ENCODE measurements at places on chromosomes 4 and X.

DNA sequence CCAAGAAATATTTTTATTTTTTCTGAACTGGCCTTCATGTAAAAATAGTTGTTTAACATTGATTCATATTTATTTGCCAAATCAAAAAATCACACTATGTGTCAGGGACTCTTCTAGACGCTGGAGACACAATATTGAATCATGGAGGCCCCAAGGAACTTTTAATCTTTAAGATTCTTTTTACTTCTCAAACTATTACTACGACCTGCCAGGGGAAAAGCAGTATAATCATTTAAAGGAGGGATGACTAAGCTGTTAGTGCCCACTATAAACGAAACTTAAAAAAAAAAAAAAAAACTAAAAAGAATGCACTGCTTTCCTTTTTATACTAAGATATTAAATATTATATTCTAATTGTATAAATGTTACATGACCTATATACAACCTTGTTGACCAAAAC lies 84.7 kb downstream of the PPA2 start:
- no peak for DNase-seq

GRCh38 chrX:150036181-150036580 lies 97.9 kb upstream of the EOLA2 start:
- no peak for DNase-seq

DNA sequence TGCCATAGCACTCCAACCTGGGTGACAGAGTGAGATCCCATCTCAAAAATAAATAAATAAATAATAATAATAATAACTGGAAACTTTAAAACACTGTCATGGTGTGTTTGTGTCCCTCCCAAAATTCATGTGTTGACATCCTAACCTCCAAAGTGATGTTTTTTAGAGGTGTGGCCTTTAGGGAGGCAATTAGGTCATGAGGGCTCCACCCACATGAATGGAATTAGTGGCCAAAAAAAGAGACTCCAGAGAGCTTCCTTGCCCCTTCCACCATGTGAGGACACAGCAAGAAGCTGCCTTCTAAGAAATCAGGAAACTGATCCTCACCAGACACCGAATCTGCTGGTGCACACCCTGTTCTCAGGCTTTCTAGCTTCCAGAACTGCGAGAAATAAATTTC lies 23.8 kb upstream of the RAPGEF2 start:
- no peak for DNase-seq

DNA sequence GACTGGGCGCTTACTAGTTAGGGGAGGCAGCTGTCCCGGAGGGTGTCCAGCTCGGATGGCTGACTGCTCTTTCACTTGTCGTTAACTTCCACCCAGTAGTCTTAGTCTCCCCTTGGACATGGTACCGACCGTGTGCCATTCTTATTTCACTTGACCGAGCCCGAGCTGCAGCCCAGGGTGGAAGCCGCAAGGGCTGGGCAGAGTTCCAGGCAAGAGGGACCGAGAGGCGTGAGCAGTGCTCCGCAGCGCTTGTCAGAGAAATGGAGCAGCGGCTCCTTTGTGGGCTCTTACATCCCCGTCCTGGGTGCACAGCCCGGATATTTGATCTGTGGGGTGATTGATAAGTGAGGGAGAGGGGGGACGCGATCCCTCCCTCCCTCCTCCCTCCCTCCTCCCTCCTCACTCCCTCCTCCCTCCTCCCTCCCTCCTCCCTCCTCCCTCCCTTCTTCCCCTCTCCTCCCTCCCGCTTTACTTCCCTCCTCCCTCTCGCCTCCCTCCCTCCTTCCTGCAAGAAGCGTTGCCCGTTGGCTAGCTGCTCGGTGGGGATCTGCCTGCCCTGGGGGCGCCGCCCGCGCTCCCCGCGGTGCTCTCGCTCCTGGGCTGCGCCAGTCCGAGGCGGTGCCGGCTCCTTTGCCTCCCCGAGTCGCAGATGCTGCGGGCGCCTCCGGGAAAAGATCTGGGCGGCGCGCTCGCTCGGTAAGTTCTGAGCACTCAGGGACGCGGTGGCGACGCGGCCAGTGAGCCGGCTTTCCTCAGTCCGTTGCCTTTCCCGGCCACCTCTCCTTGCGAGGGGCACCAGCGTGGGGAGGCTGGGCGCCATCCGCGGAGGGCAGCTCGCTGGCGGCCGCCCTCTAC lies at the start of gene SLITRK2:
Gene SLITRK2, plus strand, starts transcription at position 499 of the 855 bp plus-strand sequence. CDS start 4,597 bp downstream, outside the sequence.
- DNase-seq, result no peak

- no peak for DNase-seq
Observed at GRCh38 chr4:186192066-186192612, 772 bp downstream of the CYP4V2 start.

- no peak for DNase-seq
Observed at GRCh38 chr4:176387571-176387970, 67.8 kb downstream of the SPCS3 start.

DNA sequence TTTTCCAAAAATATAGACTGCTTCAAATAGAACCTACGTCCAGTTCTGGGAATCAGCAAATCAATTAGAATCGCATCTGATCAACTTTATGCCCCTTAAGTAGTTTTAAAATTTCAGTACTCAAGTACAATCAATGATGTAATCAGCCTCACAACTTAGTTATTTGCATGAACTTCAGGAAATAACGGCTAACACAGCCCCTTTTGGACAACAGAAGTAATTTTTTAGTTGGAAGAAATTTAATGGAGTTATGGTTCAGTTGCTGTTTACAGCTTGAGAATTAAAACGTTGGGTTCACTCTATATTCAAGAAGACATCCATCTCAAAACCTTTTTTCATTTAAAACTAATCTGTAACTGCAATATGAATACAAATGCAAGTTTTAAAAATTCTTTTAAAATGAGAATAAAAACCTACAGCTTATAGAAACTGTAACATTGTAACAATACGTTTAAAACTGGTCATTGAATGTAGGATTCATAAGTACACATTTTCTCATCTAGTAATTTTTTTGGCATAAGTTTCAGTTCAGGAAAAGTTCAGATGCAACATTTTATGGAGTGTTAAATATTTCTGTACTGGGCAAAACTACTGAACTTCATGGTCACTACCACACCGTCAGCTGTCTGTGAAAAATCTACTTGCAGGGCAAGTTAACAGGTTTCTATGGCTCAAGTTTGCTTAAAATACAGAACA lies 956 bp downstream of the TAPT1 start:
- DNase-seq, result no peak

DNA sequence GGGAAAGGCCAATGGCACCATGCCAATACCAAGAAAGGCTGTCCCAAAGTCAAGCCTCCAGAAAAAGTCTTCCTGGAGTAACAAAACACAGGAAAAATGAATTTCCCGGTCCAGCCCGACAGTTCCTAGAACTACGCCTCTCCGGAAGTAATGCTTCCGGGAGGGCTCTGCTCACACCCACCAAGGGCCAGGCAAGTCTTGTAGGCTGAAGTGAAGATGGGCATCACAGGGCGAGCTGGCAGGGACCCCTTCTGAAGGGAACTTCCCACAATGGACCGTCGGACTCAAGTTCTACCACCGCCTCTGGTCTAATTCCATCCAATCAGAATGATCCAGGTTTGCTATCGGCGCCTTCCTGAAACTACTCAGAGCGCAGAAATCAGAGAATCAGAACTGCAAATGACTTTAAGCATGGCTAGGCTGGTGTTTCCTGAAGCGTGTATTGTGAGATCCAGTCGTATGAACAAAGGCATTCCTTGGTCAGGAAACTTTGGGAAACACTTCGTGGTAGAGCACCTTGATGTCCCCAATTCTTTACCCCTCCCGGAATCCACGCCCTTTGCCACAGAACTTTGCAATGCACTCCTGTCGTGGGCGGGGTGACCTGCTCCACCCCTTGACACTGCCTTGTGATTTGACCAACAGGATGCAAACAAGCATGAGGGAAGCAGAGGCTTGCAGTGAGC lies 127.8 kb downstream of the BCOR start:
- DNase-seq, result no peak

GRCh38 chr4:152590179-152591031 lies 54.5 kb upstream of the FBXW7 start:
- no peak for DNase-seq

DNA sequence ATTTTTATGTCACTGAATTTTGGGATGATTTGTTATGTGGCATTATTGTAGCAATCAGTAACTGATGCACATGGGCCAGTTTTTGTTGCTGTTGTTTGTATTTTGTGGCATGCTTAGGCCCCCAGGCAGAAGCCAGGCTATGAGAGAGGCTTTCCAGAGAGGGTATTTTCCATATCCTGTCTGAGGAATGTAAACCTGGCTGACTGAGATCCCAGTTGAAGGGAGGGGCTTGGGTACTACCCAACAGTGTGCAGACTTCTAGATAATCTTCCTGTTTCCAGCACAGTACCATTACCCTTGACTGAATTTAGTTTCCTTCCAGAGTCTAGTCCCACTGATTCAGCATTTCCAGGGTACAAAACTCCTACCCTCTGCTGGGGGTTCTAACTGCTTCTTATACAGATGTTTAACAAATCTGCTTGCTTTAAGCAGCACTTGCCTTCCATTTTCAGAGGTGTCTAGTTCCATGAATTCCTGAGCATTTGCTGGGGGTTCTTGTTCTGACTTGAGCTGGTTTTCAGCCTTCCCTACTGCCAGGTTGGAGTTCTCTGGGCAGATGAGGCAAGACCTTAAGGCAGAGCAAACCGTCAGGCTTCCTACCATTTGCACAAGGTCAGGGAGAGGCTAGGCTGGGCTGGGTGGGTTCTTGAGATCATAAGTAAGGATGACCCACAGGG lies 104.7 kb upstream of the EGFL6 start:
- no peak for DNase-seq

DNA sequence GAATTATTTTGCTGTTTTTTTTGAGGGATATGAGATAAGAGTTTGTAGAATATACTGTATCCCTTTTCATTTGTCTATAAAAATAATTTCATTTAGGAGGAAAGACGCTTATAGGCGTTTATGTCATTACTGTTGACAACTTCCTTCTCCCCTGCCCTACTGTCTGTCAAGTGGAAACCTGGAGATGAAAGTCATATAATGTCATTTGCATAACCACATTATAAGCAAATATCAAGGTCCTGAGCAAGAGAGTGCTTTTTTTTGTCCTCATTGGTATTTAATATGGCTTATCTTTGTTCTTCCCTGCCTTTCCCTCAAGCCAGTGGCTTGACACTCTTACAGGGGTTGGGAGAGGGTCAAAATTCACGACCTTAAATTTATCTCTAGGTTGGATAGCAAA lies 55.8 kb downstream of the LRP2BP start:
- DNase-seq, result no peak

GRCh38 chrX:129361576-129361975 lies 161.7 kb downstream of the SMARCA1 start:
- DNase-seq, result no peak

DNA sequence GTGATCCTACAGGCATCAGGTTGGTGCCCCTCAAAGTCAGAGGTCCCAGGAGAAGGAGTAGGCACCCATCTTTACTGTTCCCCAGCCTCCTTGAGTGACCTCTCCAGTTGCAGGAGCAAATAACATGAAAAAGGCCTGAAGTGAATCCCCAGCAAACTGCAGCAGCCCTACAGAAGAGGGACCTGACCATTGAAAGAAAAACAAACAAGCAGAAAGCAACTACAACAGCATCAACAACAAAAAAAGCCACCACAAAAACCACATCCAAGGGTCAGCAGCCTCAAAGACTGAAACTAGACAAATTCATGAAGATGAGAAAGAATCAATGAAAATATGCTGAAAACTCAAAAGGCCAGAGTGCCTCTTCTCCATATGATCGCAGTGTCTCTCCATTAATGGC lies 128.7 kb downstream of the ANKRD50 start:
- no peak for DNase-seq

DNA sequence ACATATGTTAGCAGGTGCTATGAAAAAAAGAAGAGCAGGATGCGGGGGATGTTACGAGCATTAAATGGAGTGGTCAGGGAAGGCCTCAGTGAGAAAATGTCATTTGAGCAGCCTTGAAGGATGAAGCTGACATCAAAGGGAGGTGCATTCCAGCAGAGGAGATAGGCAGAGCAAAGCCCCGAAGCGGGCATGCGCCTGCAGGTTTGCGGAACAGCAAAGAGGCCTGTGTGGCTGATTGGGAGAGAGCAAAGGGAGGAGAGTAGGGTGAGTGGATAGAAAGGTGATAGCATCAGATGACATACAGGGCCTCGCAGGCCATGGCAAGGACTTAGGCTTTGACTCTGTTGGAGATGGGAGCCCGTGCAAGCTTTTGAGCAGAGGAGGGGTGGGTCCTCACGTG lies 95.4 kb upstream of the GPR50 start:
- DNase-seq, result no peak

DNA sequence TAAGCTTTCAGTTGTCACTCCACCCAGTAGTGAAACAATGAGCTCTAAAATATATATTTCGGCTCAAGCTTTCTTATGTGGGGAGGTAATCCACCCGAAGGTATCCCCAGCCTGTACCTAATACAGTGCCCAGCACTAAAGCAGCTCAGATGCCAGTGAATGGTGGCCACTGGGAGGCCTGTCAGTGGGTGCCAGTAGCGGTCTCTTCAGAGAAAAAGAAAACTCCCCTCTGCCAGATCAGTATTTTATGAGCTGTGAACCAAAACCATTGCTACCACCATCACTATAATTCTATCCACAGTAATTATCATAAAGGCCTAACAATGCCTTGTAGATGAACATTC lies 835 bp upstream of the NFKB1 start:
- no peak for DNase-seq

- no peak for DNase-seq
Observed at GRCh38 chr4:186669735-186670134, 53.9 kb downstream of the FAT1 start.

DNA sequence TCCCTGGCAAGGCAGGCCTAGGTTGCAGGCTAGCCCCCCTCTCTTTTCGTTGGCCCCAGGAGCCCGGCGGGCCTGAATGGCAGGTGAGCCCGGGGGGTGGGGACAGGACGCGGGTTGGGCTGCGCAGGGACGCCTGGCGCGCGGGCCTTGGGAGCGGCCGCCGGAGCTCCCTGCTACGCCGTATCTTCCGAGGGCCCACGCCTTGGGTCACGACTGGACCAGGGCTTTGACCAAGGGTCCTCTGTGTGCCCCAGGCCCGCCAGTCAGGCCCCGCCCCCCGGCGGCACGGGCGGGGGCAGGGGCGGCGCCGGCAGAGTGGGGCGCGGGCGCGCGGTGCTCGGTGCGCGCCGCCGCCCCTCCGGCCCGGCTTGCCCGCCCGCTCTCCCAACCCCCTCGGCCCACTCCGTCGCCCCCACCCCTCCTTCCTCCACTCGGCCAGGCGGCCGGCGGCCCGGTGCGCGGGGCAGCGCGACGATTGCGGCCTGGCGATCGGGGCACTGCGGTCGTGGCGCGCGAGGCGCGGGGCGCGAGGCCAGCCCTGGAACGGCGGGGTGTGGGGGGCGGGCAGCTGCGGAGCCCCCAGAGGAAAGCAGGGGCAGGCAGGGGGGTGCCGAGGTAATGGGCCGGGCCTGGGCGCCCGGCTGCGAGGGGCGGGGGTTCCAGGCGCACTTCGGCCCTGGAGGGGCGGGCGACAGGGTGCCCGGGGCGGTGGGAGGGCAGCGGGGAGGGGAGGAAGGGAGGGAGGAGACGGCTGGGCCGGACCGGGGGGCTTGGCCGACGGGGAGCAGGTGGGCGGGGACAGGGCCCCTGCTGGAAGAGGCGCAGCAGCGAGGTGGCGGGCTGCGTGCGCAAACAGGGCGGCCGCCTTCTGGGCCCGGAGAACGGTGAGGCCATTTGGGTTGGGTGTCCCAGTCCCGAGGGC lies at the start of gene PRRG3:
Gene PRRG3, plus strand, starts transcription at position 798 of the 922 bp plus-strand sequence. CDS start 3,357 bp downstream, outside the sequence.
- no peak for DNase-seq

Data from NT2/D1 (cell line).